Cerebellar nuclear complex (tissue), 1 donor: ENCODE measurements at places on chromosomes 7 and 10.

- no peak for DNase-seq
These were observed 29.4 kb upstream of the SLF2 start for GRCh38 chr10:100883312-100883821.

- DNase-seq, result no peak
These were observed 340.2 kb downstream of the LRMDA start for GRCh38 chr10:75771606-75772005.

DNA sequence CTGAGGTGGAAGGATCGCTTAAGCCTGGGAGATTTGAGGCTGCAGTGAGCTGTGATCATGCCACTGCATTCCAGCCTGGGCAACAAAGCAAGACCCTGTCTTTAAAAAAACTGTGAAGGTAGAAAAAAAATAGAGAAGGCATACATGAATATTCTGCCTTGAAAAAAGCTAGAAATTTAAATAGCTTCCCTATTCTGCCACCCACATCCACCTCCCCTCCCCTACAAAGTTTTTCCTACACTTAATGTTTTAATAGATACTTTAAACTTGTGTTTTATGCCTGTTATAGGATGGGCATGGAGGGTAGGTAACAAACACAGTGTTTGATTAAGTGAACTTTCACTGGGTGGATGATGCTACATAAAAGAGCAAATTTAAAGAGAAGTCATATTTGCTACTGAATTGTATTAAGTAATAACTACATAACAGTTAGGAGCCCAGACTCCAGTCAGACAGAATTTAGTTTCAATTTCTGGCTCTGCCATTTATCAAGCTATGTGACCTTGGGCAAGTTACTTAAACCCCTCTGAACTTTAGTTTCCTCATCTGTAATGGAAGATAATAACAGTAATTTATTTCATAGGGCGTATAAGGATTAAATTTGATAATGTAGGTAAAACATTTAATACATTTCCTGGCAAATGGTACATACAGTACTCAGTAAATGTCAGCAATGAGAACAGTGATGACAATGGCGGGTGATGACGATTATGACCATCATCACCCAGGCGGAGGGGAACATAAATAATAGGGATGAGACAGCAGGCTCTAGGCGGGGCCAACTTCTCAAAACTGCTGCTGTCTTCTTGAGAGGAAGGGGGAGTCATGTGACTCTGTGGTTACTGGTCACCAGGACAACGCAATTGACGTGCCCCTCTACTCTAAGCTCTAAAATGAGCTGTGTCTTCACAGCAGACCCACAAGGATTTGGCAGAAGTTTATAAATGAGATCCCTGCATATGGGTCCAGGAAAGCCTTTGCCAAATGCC, 15.8 kb downstream of the DNMBP start:
- DNase-seq, result no peak

GRCh38 chr10:69352569-69353264, 64.0 kb downstream of the TACR2 start:
- no peak for DNase-seq

DNA sequence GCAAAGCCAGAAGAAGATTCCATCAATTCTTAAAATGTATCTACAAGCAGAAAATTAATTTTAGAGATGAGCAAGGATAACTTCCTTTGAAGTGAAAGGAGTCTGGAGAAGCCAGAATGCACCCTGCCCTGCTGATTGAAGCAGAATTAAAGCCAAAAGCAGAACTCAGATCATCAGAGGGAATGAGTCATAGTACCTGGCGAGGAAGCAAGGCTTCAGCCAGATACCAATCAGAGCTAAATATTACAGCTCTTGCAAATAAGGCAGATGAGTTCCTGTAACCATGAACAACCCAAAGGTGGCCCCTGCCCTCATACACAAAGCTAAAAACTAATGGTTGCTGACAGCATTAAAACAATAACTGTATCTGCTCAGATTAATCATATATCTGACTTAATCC, 10.4 kb downstream of the HTR7 start:
- no peak for DNase-seq

DNA sequence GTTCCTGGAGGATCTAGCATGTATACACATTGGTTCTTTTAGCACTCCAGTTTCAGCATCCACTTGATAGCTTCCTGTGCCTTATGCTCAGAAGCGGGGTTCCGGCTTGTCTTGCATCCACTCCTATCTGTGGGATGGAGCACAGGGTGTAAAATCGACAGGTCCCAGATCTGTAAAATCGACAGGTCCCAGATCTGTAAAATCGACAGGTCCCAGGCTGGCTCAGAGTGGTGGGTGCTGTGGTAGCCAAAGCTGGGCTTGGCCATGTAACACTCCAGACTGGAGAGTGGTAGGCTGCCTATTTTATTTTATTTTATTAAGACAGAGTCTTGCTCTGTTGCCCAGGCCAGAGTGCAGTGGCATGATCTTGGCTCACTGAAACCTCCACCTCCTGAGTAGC, 30.3 kb downstream of the HECW1 start:
- no peak for DNase-seq

GRCh38 chr7:29325476-29325875, 130.9 kb downstream of the CHN2 start:
- no peak for DNase-seq

- DNase-seq, result peak; percentile 41
These were observed 20.0 kb downstream of the UNC5B start for GRCh38 chr10:71232089-71232998.

DNA sequence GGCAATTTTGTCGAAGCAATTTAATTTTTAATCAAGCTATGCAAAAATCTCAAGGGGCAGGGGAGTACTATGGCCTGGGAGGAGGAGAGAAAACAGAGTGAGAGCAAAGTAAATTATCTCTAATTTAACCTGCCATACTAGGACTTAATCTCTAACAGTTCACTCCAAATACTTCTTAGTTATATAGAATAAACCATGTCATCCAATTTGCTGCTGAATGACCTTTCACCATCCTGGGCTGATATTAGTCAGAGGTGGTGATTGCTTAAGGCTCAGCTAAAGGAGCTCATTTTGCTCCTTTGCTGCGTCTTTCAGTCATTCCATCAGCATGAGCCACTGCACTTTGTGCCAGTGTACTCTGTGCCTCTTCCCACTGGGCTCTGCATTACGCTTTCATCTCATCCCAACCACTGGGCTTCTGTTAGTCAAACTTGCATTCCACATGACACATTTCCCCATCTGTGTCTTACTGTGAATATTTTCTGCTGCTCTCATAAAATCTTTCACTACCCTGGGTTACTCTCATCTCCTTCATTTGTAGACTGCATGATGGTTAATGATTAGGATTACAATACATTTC, 84.3 kb downstream of the CD36 start:
- no peak for DNase-seq

- no peak for DNase-seq
These were observed 26.8 kb upstream of the GRID1 start for GRCh38 chr10:86393362-86393761.

DNA sequence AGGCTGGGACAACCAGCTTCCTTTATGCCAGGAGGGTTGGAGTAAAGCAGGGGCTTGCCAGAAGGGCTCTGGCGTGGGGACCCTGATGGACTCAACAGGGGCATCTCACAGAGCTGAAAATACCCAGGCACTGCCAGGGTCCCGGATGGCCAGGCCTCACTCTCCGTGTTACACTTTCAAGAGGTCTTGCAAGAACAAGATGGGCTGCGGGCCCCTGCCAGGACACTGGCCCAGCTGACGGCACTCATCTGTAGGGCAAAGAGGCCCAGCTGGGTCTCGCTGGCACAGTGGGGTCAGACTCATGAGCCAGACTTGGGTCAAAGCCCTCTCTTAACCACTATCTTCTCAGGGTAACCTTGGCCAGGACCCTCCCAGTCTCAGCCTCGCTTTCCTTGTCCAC, 90.9 kb downstream of the FAM53B start:
- DNase-seq, result no peak

GRCh38 chr7:95357623-95358022, 33.3 kb upstream of the PON1 start:
- no peak for DNase-seq

- no peak for DNase-seq
These were observed 29.0 kb downstream of the GSTO2 start for GRCh38 chr10:104297697-104298660.

- no peak for DNase-seq
These were observed 250.6 kb downstream of the CALN1 start for GRCh38 chr7:72161534-72161933.

DNA sequence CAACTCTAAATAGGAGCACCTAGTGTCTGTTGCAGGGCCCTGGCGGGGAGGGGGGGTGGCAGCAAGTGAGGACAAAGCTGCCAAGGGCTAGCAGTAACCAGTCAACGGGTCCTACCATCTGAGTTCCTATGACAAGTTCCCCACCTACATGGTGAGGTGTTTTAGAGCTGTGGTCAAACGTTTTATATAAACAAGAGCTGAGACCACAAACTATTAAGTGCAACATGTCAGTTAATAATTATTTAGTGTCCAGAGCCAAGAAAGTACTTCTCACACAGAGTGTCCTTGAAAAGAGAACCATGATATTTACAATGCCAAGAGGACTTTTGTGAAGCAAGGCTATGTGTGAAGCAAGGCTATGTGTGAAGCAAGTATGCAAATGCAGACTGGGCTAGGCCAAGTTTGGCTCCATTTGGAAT, 434.7 kb downstream of the TNS3 start:
- no peak for DNase-seq

GRCh38 chr7:93148144-93148543, at the start of gene SAMD9L:
TSS of gene SAMD9L (minus strand) at chr7:93148385. CDS start at chr7:93135971, 12,414 bp downstream.
- no peak for DNase-seq

- DNase-seq, result no peak
These were observed 49.1 kb downstream of the PRKCQ start for GRCh38 chr10:6530966-6531365.

DNA sequence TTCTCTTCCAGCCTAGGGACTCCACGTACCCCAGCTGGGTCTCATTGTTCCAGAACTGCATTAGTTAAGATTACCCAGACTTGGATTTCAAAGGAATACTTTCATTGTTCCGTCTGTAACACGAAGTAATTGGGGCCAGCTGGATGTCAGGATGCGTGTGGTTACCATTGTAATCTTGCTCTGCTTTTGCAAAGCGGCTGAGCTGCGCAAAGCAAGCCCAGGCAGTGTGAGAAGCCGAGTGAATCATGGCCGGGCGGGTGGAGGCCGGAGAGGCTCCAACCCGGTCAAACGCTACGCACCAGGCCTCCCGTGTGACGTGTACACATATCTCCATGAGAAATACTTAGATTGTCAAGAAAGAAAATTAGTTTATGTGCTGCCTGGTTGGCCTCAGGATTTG, 21.0 kb downstream of the LRRC17 start:
- no peak for DNase-seq

DNA sequence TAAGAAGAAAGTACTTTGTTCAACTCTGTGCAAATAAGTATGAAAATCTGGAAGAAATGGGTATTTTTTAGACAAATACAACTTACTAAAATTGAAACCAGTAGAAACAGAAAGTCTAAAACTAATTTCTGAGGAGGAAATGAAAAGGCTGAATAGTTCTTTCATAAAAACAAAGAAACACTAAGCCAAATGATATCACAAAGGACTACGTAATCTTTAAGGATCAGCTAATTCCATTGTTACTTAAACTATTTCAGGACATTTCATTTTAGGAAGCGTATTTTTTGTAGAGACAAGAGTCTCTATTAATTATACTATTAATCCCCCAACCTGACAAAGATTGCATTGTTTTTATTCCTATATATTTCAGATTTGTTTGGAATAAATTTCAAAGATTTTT, 11.2 kb upstream of the CCSER2 start:
- DNase-seq, result no peak

DNA sequence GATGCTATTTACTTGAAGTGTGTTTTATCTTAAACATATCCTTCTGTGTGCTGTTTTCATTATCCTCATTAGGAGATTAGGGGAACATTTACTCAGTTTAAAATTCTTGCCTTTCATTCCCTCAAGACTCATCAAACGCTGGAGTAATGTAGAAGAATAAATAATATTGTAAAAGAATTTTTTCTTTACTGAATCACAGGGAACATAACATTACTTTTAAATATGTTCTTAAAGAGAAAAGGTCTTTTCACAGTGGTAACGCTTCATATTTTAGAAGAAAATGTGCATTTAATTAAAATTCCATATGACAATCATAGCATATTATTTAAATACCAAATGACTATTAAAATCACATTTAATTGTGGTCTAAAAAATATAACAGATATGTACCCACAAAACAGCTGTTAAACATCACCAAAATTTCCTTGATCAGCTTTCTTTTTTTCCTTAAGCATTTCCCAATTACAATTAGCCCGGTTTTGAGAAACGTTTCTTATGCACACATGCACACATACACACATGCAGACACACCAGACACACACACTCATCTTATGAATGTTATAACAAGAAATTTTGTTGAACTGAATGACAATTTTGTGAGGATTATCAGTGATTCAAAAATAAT, 102.0 kb upstream of the GLI3 start:
- DNase-seq, result no peak

DNA sequence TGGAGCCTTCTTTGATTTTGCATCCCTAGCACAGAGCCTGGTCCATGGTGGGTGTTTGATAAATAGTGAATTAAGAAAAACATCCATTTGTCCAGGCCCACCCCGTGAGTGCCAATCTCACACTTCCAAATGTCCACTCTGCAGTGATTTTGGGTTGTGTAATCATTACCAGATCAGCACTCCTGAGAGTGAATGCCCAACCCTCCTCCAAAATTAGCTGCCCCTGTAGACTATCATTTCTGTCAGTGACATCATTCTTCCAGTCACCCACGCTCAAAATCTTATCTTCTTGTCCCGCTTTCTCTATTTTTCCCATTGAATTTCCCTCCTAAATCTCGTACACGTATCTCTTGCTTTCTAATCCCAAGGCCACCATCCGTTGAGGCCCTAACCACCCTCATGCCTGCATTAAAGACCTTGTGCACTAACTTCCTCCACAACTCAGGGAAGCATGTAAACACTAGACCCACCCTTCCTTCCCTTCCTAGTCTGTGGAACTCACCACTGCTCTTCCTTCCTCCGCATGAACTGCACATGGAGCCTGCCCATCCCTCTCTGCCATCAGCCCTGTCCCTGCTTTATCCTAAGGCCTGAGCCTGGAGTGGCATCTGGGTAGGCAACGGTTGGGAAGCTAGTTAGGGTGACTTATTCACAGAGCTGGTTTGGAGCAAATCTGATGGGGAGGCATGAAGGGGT, 32.8 kb downstream of the PIK3AP1 start:
- DNase-seq, result no peak

GRCh38 chr7:95933618-95934017, 161.3 kb downstream of the DYNC1I1 start:
- DNase-seq, result no peak

GRCh38 chr10:71244431-71245419, 32.4 kb downstream of the UNC5B start:
- DNase-seq, result no peak
